ENCODE measurements at places on chromosomes 6 and 20.

DNA sequence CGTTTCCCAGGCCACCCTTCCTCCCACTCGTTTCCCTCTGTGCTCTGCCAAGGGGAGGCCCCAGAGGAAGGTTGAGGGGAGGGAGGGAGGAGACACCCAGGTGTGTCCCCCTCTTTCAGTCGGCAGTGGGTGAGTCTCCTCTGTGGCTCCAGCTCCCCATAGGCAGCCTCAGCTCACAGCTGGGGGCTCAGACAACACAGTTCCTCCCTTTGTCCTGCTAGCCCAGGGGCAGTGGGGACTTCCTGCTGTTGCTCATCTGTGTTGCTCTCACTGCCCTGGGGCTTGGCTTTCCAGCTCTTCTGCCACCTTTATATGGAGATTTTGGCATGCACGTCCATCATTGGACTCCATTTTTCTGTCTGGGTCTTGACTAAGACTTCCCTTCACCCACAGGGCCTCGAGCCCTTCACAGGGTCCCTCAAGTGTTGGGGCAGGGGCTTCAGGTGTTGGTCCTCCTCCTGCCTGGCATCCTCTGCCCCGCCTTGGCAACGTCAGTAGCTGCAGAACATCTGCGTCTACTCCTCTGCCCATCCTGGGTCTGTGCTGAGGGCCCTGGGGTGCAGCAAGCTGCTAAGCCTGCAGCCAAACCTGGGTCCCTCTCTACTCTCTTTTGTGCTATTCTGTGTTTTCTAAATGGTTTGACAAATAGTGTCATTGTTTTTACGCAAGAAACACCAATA lies 190.6 kb upstream of the PMEPA1 start:
- no peaks in the 10 kb centered on the region for H3K36me3 ChIP-seq
- H3K4me3 ChIP-seq, result no peak overlapping the region
- DNase-seq, result no peak
- H3K4me1 ChIP-seq, result no peaks in the 10 kb centered on the region

GRCh38 chr6:15265787-15266186 lies 19.9 kb downstream of the JARID2 start:
- no peaks in the 10 kb centered on the region for H3K27me3 ChIP-seq
- peaks cover 16% of the 10 kb centered on the region for H3K4me1 ChIP-seq
- no peak for DNase-seq
- no peak overlapping the region for H3K27ac ChIP-seq

DNA sequence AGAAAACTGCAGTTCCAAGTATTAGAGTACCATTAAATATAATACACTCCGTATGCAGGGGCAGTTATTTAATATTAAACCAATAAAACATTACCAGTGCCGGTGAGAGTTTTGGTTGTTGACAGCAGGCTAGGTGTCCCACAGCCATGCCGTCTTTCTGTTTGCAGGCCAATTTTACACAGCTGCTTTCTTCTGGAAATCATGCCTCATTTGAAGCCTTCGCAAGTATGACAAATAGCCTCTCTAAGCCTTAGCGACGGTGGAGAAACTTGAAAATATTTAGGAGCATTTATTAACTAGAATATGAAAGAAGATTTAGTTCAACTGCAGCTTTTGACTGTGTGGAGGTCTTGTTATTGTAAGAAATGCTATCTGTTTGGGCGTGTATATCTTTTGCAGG lies 226.0 kb downstream of the BMP2 start:
- no peak overlapping the region for H3K27ac ChIP-seq
- H3K4me3 ChIP-seq, result no peak overlapping the region
- no peaks in the 10 kb centered on the region for H3K27me3 ChIP-seq

DNA sequence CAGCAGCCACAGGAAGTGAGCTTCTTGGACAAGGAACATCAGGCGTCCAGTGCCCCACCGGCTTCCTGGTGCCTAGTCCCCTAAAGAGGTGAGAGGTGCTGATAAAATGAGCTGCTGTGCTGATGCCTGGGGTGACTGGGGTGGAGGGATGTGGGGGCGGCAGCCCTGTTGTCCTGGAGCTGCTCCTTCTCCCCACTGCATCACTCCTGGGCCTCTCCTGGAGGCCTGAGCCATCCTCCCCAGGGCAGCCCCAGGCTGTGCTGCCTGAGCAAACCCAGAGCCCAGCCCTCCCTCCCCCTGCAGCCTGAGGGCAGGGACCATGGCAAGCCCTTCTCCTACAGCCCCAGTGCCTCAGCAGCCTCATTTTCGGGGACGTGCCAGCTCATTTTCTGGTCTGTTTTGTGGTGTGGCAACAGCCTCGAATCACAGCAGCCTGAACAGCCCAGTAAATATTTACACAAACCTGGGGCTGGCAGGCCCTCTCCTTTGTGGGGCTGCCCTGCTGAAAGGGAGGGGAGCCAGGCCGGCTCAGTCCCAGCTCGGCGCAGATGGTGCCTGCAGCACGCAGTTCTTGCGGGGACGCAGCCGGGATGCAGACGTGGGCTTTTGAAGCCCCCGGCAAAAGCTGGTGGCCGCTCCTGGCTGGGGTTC lies 259.9 kb downstream of the DLL1 start:
- H3K36me3 ChIP-seq, result no peaks in the 10 kb centered on the region
- H3K4me3 ChIP-seq, result no peak overlapping the region
- no peaks in the 10 kb centered on the region for H3K27me3 ChIP-seq
- no peak for DNase-seq
- no peak overlapping the region for H3K27ac ChIP-seq
- H3K4me1 ChIP-seq, result peaks cover 5% of the 10 kb centered on the region
